ENCODE measurements at places on chromosomes 5 and 9. TPM values are rescaled to one million over a fixed set of nuclear protein-coding genes. Genes with fewer than 3 reads are reported as not detected.
A peak's percentile ranks its signal among the peaks of the same experiment; 100 is the strongest.

Gene RARS1
- 71.9 TPM for total RNA-seq

Gene SLCO6A1
- not detected for total RNA-seq

Gene SMIM33
- total RNA-seq = 2.8 TPM

Gene ORM2
- not detected for total RNA-seq

- DNase-seq = no peak
Observed at GRCh38 chr9:109245310-109245897, 75.5 kb downstream of the EPB41L4B start.

- DNase-seq = no peak
Observed at GRCh38 chr9:78725503-78725902, 428.6 kb downstream of the PSAT1 start.

GRCh38 chr5:166073901-166074581 is 2217.4 kb upstream of the WWC1 start:
- DNase-seq = no peak

- DNase-seq = no peak
Observed at GRCh38 chr5:57979671-57980070, 480.2 kb downstream of the PLK2 start.

GRCh38 chr5:113680534-113680933 is 167.0 kb downstream of the YTHDC2 start:
- no peak for DNase-seq

GRCh38 chr5:172417983-172418630 is 36.2 kb downstream of the SH3PXD2B start:
- DNase-seq = peak; percentile 66

GRCh38 chr9:81080900-81081299 is 608.4 kb downstream of the TLE1 start:
- no peak for DNase-seq

GRCh38 chr5:179311581-179311980 is 33.7 kb downstream of the ADAMTS2 start:
- DNase-seq = peak; percentile 22

DNA sequence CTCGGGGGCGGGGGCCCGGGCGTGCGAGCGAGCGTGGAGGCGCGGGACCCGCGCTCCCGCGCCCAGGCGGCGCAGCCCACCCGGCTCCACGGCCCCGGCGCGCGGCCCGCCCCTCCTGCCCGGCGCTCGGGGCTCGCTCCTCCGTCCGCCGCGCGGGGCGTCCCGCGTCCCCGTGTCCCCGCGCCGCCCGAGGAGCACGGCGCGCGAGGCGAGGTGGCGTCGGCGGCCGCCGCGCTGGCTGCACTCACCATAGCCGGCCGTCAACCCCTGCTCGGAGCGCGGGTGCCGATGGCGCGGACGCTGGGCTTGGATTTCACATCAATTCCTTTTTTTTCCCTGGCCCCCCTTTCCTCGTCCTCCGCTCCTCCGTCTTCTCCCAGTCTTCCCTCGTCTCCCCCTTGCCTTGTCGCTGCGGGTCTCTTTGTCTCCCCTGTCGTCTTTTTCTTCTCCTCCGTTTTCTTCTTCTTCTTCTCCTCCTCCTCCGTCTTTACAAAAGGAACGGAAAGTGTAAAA is 494 bp downstream of the PTCH1 start:
- peak; percentile 53 for DNase-seq

GRCh38 chr5:35543408-35543807 is 74.3 kb upstream of the SPEF2 start:
- DNase-seq = no peak

DNA sequence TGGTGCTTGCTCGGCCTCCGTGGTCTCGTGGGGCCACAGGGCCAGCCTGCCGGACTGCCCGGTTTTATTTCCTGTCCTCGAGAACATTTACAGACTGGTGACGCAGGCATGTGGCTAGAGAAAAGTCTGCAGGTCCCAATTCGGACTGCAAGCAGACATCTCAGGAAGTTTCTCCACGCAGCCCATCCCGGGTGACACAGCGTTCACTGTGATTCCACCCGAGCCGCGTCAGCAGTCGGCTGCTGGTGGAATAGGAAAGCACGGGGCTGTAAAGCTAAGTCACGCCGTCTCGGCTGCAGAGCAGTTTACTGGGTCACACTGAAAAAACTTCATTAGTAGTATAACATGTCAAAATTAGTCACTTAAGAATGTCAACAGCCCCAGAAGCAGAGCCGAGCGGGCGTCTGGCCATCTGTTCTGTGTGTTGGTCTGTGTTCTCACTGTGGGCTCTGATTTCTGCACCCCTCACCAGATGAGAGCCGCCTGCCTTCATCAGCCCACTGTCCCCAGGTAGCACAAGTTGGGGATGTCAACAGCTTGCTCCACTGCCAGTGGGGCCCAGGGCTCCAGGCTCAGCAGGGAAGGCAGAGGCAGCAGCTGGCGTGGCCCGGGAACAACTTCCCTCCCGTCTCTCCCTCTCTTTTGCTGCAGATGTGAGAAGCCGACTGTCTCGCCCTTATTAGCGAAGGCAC is 363.7 kb downstream of the IRX2 start:
- DNase-seq = no peak

Data from mucosa of descending colon (tissue), 3 donors.